LHCN-M2 (cell line): ENCODE measurements at places on chromosomes 3 and 15. TPM values are rescaled to one million over a fixed set of nuclear protein-coding genes. Genes with fewer than 3 reads are reported as not detected.

DNA sequence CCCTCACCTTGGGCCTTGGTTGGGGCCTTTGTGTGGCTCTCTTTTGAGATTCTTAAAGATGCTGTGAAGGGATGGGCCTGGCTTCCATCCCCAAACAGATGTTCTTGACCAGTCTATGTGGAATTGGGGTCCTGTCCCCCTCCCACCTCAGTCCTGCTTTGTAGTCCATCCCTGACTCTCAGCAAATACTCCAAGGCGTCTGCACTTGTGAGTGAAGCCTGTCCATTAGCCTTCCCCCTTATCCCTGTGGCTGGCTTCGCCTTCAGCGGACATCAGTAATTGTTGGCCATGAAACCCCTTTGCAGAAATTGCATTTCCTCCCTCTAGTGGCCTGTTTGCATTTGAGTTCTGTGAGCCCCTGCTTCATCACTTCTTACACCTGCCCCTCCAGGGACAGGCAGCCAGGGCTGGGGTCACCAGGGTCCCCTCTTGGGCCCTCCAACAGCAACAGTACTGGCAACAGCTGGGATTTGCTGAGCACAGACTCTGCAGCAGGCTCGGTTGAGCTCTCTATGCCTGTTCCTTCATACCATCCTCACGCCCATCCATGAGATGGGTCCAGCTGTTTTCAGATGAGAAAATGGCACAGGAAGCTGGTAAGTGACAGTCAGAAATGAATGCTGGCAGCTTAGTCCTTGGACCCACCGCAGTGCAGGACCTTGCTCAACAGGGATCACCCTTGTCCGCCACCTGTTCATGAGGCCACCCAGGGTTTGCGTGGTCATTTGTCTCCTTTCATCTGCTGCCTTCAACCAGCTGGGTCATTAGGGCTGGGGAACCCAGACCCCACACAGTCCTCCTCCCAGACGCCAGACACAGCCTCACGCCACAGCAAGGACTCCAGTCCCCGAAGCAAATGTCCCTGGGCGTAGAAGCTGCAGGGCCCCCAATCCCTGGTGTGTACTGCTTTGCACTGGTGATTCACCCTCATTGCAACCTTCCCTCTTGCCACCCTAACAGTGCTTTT, 8.9 kb upstream of the LRRK1 start:
- DNase-seq: no peak

DNA sequence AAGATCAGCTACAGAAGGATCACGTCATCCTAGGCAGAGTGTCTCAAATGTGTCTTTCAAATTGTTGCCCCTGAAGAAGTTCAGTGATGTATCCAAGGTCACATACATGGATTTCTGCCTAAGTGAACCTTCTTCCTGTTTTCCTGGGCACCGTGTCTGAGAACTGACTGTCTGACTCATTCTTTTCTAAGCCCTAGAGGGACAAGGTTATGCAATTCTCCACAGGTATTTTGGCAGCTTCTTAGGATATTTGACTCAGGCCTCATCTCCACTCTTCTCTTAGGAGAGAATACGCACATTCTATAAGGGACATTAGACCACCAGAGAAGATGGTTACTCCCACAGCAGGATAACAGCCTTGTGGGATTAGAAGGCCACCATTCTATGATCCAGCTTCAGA, 391.9 kb upstream of the THBS1 start:
- DNase-seq: peak; percentile 91

The SERPINI2 gene
- not detected in 2 replicates for total RNA-seq

The NR1I2 gene
- total RNA-seq: not detected in 2 replicates

The SOX14 gene
- total RNA-seq: not detected in 2 replicates

The GRM7 gene
- total RNA-seq: not detected in 2 replicates

GRCh38 chr15:83700082-83700481, 46.2 kb downstream of the ADAMTSL3 start:
- no peak for DNase-seq

The GABRA5 gene
- not detected in 2 replicates for total RNA-seq

DNA sequence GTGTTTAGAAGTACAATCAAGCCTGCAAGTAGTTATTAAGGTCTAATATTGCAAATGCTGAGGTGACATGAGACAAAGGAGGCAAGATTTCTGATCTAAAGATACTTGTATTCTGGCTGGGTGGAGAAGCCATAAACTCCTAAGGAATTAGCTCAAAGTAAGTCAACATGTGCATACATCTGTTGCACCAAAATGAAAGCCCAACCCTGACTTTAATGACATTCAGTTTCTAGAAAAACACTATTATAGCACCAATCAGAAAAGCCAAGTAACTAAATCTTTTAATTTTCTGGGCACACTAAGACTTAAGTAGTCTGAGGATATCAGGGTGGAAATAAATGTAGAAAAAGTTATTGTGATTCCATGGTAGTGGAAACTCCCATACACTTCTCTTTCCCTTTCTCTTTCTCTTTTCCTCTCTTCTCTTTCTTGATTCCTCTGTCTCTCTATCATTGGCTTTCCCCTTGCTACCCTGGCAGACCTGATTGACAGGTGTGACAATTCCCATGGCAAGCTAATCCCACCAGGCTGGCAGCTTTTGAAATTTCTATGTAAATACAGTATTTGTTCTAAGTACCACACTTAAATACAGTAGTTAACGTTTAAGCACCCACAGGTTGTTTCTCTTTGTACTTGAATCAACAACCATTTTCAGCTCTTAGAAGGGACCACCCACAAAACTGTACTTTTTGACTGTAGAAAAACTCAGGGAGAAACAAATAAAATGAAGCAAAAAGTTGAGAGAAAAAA, 528.4 kb upstream of the SEMA6D start:
- no peak for DNase-seq

DNA sequence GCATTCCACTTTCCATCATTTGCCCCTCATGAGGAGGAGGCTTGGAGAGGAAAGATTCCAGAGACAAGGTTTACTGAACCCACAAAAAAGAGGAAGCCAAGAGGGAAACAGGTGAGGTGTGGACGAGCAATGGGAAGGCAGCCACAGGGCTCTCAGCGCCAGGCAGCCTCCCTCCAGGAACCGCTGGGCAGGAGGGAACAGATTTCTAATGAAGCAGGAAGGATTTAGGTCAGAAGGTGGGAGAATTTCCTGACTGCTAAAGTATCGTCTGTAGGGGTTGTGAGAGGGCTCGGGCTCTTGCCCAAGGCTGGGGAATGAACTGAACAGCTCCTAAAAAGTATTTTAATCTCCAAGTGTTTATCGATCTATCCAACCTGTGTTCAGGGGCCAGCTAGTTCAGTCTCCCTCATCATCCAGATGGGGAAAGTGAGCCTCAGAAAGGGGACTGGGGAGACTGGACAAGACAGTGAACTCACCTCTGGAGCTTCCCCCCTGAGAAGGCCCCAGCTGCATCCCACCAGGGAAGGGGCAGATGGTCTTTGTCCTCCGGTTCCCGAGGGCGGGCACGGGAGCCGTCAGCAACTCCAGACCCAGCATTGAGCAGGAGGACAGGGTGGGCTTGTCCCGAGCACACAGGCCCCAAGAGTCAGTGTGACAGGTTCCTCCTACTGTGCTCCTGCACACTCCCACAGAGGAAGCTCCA, 10.5 kb downstream of the LOXL1 start:
- DNase-seq: no peak

GRCh38 chr15:79702621-79703020, 194.2 kb downstream of the MTHFS start:
- no peak for DNase-seq

The PARP16 gene
- 7.3 and 7.8 TPM in 2 replicates for total RNA-seq

The PP2D1 gene
- total RNA-seq: not detected in 2 replicates

GRCh38 chr3:56783644-56784447, 17.9 kb downstream of the ARHGEF3 start:
- DNase-seq: peak; percentile 63

- no peak for DNase-seq
Measured at GRCh38 chr3:55551644-55552043, 64.5 kb upstream of the WNT5A start.

DNA sequence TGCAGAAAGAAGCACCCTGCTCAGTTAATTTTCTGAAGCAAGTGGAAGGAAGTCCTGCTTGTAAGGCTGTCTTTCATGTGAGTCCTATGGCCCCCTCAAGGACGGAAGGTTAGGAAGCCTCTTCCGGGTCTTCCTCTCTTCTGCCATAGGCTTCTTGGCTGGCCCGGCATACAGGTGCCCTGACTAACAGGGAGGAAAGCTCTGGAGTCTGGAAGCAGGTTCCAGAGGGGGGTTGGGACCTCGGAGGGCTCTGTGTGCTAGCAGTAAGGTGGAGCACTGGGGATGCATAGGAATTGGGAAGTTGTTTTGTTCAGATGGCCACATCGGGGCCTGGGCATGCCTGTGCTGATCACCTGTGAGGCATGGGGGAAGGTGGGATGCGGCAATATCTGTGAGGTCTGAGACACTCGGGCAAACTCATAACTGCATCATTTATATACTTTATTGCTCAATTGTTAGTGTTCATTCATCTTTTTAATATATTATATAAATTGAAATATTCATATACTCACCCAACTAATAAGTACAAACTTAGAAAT, 49.6 kb downstream of the TRAK1 start:
- DNase-seq: no peak

DNA sequence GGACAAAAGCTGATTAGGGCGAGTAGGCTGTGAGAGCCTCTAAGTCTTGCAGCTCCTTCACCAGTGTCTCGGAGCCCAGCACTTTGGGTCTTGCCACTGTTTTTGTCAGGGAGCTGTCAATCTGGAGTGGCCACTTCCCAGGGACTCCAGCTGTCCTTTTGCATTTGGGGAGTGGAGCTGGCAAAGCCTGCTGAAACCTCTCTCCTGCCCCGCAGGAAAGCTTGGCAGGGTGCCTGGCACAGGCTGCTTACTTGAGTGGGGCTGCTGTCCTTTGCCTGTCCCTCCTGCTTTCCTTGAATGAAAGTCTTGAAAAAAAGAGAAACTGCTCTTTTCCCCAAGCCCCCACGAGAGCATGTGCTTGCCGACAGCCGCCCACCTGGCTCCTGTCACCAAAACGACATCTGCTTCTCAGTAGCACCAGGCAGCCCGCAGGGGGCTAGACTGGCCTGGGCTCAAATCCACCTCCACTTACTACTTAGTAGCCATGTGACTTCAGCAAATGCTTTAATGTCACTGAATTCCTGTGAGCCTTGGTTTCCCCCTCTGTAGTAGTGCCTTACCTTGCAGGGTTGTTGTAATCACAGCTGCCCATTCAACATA, 13.7 kb downstream of the USP13 start:
- peak; percentile 55 for DNase-seq

The RAD54L2 gene
- total RNA-seq: 11.5 and 13.5 TPM in 2 replicates

DNA sequence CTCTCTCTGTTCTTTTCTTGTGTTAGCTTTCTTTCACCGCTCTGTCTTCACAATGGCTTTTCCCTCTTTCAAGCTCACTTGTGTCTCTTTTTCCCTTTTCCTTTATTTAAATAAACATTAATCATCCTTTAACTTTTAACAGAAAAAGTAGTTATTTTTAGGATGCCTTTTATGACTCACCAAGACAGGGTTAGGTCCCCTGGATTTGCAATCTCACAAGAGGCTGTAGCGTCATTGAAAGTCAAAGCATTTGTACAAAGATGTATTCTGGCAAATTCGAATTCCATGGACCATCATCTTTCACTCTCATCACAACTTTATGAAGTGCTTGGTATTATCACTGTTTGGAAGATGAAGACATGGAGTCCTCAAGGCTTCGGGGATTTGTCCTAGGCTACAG, 34.8 kb upstream of the MCTP2 start:
- no peak for DNase-seq

- peak; percentile 39 for DNase-seq
Measured at GRCh38 chr15:66294932-66295235, 1.5 kb downstream of the DIS3L start.

DNA sequence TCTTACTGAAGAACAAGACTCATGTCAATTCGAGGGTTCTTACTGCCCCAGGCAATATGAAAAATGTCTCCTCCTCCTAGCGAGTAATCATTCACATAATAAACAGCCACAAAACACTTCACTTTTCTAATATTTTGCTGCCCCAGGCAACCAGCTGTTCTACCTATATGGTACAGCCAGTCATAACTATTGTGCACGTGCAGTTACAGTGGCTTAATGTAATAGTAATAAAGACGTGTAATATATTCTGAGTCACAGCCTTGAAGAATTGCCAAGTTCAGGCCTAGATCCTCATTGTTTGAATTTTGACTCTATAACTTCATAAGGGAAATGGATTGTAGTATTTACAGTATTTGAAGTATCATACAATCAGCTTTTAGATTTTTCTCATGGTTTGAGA, 1250.0 kb upstream of the GBE1 start:
- DNase-seq: no peak

The LDHAL6B gene
- not detected in 2 replicates for total RNA-seq

- DNase-seq: no peak
Measured at GRCh38 chr15:98650417-98651035, 2.2 kb downstream of the IGF1R start.

GRCh38 chr3:133443649-133444422, 44.0 kb downstream of the BFSP2 start:
- DNase-seq: peak; percentile 64

GRCh38 chr3:31925271-31925630, 55.8 kb downstream of the OSBPL10 start:
- DNase-seq: no peak

DNA sequence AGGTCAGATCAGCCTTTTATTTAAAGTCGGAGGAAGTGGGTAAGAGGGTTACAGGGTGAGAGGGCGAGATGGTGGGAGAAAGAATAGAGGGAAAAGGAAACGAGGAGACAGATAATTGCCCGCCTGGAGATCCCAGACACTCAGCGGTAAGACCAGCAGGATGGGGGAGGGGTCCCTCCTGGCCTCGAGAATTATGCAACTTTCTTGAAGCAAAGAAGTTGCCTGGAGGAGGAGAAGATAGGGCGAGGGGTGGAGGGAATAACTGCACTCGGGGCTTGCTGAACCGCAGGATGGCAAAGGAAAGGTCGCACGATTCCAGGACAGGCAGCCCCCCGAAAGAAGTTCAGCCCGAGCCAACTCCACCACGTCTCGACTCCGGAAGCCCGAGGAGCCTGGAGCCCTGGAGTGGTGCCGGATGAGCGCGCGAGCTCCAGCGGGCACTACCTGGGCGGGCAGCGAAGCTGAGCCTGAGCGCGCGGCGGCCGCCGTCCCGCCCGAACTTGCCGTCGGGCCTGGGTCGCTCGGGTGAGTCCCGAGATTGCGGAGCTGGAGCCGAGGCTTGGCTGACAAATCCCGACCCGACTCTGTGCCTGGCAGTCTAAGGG, 402 bp downstream of the WWTR1 start:
- peak; percentile 47 for DNase-seq

DNA sequence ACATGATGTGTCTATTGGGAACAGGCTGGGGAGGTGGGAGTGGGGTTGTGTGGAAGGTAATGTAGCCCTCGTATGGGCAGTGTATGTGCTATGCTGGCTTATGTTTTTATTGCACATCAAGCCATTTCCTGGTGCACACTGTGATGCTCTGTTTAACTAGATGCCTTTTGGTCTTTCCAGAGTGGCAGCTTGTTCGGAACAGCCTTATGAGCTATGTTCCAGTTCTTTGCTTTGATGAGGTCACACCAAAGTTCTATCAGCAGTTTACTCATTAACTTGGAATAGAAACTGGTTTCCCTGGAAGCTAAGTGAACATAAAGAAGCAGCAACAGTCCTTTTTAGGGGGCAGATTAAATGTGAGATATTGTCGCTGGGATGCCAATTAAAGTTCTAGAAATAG, 133.9 kb downstream of the DIPK2A start:
- no peak for DNase-seq

DNA sequence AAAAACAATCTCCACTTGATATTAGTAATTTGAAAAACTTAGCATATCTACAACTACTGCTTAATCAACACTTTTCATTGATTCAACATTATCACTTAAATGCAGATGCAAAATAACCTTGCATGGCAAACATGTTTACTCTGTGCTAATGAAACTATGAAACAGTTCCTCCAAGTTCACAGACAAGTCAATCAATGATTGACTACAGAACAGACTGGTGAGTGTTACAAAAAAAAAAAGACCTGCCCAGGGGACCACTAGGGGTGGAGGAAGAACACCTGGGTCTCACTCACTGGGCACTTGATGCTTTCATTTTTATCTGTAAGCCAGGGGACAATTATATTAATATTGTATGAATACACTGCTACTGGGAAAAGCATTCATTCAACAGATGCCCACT, 4.3 kb upstream of the NR2C2 start:
- no peak for DNase-seq
